ENCODE measurements at places on chromosomes 16 and 17. TPM values are rescaled to one million over a fixed set of nuclear protein-coding genes. Genes with fewer than 3 reads are reported as not detected.

- no peak for DNase-seq
- peaks cover 15% of the 10 kb centered on the region for H3K4me1 ChIP-seq
- no peaks in the 10 kb centered on the region for H3K27me3 ChIP-seq
- H3K36me3 ChIP-seq: peaks cover 99% of the 10 kb centered on the region
- H3K4me3 ChIP-seq: no peak overlapping the region
Measured at GRCh38 chr17:48915459-48916282, 7.5 kb downstream of the UBE2Z start.

Gene LGALS9B
- not detected for total RNA-seq

GRCh38 chr16:71974068-71974818, 26.0 kb downstream of the PKD1L3 start:
- H3K36me3 ChIP-seq: no peaks in the 10 kb centered on the region
- DNase-seq: no peak
- no peak overlapping the region for H3K4me3 ChIP-seq
- H3K4me1 ChIP-seq: no peaks in the 10 kb centered on the region
- H3K27me3 ChIP-seq: no peaks in the 10 kb centered on the region

Gene ATP1B2
- 6.6 TPM for total RNA-seq

DNA sequence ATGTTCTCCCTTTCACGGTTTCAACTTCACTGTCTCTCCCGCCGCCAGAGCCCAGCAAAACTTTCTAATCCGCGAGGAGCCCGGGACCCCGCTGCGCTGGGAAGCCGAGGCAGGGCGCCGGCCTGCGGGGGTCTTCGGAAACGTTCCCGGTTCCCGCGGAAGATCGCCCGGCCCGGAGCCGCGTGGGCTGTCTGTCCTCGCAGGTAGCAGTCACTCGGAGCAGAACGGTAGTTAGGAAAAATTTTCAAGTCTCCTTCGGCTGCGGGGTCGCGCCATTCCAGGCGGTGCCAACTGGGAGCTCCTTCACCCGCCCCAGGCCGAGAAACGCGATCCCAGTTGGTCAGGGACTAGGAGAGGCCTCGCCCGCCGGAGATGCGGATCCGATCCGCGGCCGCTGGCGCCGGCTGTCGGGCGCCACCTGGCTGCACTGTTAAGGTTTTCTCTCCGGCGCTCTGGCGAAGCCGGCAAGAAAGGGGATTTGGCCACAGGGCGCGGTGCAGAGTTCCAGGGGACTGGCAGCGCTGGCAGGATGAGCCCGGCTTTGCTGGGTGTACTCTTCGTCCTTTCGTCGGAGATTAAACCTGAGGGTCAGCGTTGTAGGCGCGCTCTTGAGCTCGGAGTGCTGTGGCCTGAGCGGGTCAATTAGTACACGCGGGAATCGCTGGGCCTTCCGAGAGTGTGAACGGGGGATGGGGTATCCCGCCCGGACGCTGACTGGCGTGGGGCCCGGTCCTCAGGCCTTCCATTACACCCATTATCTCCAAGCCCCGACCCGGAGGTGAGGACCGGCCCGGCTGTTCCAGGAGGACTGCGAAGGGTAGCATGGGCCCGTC, 135.4 kb downstream of the KCNJ12 start:
- peak overlapping the region; percentile 63 for H3K4me3 ChIP-seq
- peak; percentile 84 for DNase-seq
- H3K36me3 ChIP-seq: no peaks in the 10 kb centered on the region

DNA sequence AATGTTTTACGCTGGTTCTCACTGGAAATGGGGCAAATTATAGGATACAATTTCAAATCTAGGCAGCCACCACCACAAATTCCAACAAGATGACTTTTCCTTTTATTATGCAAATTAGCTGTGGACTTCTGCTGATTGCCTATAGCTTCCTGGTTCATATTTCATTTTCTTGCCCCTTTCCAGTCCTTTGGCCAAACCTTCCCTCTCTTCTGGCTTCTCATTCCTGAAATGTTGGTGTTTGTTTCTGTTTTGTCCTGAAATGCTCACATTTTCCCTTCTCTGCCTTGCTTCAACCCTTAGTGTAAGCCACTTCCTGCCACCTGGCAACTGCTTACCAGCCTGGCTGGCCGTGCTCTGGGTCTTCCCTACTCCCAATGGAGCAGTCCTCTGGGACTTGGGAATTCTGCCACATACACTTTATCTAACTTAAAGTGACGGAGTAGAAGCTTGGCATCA, 14.0 kb downstream of the PRSS54 start:
- H3K27me3 ChIP-seq: no peaks in the 10 kb centered on the region
- no peak for DNase-seq
- no peak overlapping the region for H3K4me3 ChIP-seq
- no peak overlapping the region for H3K27ac ChIP-seq

All from heart left ventricle (tissue), 16 donors.